SW480 (cell line): ENCODE measurements at places on chromosomes 13 and 19.

- peak; percentile 87 for DNase-seq
Observed at GRCh38 chr19:43780706-43781525, at the start of gene KCNN4. KCNN4 (minus strand) TSS chr19:43780973; CDS start chr19:43780861, 112 bp downstream.

- DNase-seq = no peak
Observed at GRCh38 chr13:63209330-63210017, 1793.8 kb upstream of the PCDH20 start.

DNA sequence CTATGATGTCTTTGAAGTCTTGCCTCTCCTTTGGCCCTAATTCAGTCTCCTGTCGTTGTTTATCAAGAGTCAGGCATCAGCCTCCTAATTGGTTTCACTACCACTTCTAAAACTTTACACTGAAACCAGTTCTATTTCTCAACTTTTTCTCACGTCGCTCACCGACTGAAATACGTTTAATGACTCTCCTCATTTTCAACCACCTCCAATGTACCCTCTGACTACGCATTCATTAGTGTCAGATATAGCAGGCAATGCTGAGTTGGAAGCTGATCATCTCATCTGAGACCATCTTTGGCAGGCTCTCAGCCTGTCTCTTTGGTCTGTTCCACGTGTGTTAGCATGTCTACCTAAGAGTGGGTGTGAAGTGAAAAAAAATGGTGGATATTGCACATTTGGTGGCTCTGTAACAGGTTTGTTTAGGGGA, 128.1 kb downstream of the KL start:
- no peak for DNase-seq

DNA sequence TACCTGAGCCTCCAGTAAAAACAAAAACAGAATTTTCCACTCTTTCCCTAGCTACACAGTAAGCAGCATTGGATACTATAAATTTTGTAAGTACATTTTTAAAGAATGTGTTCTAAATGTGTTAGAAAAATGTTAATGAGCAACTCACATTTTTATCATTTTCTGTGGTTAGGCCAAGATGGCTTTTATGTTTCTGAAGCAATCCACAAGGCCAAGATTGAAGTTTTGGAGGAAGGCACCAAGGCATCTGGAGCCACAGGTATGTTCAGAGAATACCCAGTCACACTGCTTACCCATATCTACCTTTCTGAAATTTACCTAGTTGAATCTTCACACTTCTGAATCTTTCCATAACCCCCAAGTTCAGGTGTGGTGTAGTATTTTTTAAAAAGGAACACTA, 21.6 kb downstream of the SERPINE3 start:
- DNase-seq = no peak

DNA sequence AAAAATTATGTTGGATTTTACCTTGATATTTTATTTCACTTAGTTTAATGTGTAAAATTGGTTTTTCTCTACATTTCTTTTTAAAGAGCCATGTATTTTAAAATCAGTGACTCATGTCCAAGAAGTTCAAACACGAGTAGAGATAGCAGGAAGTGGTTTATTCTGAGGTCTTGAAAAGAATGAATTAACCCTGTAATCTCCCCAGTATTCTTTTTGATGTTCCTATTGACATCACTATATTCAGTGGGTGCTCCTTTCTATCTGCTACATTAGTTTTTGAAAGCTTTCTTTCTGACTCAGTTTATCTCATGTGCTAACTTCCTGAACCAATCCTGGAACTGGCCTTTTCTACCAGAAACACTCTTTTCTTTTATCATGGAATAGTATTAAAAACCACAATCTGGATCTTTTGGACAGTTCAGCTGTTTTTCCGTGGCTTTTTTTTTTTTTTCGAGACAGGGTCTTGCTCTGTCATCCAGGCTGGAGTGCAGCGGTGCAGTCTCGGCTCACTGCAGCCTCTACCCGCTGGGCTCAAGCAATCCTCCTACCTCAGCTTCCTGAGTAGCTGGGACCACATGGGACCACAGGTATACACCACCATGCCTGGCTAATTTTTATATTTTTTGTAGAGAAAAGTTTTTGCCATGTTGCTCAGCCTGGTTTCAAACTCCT, 114.9 kb downstream of the PCCA start:
- peak; percentile 44 for DNase-seq

- no peak for DNase-seq
Observed at GRCh38 chr19:18992696-18993095, 40.6 kb downstream of the SUGP2 start.

GRCh38 chr13:27619728-27620376, 477 bp downstream of the LNX2 start:
- DNase-seq = peak; percentile 56

- DNase-seq = no peak
Observed at GRCh38 chr13:74825152-74825937, 656.6 kb downstream of the TBC1D4 start.

- peak; percentile 34 for DNase-seq
Observed at GRCh38 chr13:46392967-46393366, 5.9 kb upstream of the RUBCNL start.

- DNase-seq = no peak
Observed at GRCh38 chr13:20442798-20443381, 82.8 kb downstream of the CRYL1 start.

DNA sequence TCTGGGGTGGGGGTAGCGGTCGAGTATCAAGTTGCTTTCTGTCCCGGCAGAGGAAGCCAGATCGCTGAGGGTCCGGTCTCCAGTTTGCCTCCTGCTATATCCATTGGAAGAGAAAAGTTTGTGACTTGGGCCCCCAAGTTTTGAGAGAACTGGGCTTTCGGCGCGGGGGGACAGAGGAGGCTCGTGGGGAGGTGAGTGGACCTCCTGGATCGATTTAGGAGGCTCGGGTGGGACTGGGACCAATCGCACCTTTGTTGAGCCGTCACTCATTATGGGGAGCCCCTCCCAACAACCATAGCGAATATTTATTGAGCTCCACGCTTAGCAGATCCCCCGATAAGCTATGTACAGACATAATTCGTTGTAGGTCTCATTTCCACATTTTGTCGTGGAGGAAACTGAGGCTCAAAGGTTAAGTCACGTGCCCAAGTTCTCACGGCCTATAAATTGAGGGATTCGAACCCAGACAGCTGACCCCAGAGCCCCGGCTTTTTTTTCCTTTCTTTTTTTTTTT, 909 bp downstream of the RFXANK start:
- DNase-seq = no peak

- no peak for DNase-seq
Observed at GRCh38 chr13:76717092-76717491, 169.1 kb downstream of the KCTD12 start.

DNA sequence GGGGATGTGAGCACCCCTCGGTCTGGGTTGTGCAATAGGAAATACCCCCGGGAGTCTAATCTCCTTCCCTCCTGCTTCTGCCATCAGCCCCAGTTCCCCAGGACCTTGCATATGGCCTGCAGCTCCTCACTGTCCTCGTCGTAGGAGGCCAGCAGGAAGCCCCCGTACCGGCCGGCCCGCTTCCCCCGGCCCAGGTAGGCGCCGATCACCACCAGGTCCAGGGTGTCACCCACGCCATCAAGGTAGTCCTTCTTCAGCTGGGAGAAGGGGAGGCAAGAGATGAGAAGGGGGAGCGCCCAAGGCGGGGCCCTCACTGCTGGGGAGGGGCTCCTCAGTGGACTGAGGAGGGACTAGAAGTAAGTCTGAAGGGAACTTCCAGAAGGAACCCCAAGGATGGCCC, 10.4 kb upstream of the PLA2G4C start:
- no peak for DNase-seq

DNA sequence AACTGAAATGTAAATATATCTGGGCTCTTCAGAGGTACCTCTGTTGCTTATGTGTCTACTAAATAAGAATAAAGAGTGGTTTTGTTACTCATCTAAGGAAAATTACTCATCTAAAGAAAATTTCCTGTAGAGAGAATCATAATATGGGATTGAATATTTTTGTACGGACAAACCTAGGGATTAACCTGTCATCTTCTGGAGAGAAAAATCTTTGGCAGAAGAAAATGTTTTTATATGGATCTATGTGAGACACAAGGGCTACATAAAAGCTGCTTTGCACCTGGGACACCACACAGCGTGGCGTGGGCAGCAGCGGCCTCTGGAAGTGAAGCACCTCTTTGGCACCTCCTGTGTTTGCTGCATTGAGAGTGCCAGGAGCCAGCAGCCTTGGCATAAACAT, 242.9 kb upstream of the DACH1 start:
- no peak for DNase-seq

DNA sequence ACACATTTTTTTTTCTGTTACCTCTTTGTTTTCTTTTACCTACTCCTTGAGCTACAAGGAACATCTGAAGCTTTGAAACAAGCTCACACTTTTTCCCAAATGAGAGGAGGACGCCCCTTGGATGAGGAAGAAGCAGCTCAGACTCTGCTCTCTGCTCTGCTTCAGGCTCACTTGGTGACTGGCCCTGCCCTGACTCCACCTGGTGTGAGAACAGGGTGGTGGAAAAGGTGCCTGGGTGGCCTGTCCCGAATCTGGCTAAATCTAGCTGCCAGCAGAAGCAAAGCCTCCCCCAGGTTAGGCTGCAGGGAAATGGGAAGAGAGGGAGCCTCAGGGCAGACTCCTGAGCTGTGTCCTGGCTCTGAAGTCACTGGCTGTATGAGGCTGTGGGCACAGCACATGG, 68.0 kb upstream of the CEACAM8 start:
- no peak for DNase-seq

- DNase-seq = peak; percentile 43
Observed at GRCh38 chr13:31053091-31053490, 108.6 kb downstream of the HSPH1 start.

DNA sequence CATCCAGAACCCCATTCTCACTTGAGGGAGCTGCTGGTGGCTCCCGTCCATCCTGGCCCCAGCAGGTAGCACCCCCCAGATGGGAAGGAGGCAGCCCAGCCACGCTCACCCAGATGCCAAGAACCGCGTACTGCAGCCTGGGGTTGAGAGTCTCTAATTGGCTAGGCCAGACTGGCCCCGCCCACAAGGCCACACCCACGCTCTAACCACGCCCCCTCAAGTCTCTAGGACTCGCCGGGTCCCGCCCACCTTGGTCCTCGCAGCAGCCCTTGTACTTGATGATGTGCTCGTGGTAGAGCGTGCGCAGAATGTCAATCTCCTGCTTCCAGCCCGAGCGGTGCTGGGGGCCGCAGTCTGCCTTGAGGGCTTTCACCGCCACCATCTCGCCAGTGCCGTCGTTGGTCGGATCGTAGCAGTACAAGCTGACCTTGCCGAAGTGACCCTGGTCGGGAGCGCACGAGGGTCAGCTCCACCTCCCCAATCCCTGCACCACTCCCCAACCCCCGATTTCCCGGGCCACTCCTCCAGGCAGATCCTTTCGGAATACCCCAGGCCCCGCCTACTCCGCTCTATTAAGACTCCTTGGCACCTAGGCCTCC, 14.5 kb upstream of the ICAM3 start:
- no peak for DNase-seq

DNA sequence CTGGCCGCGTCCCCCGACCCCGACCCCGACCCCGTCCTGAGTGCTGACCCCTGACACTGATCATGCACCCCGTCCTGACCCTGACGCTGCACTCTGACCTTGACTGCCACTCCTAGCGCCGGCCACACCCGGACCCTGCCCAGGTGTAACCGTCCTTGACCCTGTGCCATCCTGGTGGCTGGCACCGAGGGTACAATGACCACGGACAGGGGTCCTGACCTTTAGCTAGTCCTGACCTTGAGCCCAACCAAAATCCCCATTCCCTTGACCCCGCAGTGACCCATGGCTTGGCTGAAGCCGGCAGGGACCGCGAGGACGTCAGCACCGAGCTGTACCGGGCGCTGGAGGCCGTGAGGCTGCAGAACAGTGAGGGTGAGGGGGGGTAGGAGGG, 25.9 kb downstream of the CLEC4M start:
- no peak for DNase-seq

DNA sequence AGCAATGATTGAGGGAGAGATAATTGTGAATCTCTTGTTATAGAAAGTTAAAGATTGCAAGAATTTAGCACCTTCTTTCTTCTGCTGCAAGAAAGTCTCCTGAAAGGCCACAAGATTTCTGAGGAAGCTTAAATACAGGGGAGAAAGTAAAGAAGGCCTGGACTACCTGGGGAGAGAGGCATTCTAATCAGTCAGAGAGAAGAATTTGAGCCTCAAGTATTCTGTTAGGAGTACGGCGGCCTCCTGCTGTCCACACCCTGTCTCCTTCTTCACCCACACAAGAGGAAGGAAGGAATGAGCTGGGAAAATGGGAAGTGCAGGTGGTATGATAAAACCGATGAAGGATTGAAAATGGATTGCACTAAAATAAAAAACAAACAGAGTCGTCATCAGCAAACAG, 474.7 kb downstream of the DIAPH3 start:
- DNase-seq = no peak

GRCh38 chr13:114149774-114150740, 17.6 kb upstream of the RASA3 start:
- DNase-seq = peak; percentile 57

DNA sequence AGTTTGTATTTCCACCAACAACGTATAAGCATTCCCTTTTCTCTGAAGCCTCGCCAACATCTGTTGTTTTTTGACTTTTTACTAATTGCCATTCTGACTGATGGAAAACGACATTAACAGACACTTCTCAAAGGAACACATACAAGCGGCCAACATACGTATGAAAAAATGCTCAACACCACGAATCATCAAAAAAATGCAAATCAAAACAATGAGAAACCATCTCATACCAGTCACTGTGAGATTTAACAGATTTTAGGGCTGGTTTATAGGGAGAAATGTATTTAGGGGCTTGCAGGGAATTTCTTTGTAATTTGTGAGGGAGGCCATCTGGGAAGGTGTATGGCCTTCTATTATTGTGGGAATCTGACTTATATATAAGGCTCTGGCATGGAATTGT, 2.8 kb upstream of the DZIP1 start:
- DNase-seq = no peak

GRCh38 chr19:16143399-16144215, at the start of gene HSH2D:
HSH2D (plus strand) TSS chr19:16143685; CDS start chr19:16148751, 5,066 bp downstream.
- DNase-seq = peak; percentile 53

GRCh38 chr19:52138278-52138982, 1.3 kb downstream of the ZNF616 start:
- peak; percentile 50 for DNase-seq

DNA sequence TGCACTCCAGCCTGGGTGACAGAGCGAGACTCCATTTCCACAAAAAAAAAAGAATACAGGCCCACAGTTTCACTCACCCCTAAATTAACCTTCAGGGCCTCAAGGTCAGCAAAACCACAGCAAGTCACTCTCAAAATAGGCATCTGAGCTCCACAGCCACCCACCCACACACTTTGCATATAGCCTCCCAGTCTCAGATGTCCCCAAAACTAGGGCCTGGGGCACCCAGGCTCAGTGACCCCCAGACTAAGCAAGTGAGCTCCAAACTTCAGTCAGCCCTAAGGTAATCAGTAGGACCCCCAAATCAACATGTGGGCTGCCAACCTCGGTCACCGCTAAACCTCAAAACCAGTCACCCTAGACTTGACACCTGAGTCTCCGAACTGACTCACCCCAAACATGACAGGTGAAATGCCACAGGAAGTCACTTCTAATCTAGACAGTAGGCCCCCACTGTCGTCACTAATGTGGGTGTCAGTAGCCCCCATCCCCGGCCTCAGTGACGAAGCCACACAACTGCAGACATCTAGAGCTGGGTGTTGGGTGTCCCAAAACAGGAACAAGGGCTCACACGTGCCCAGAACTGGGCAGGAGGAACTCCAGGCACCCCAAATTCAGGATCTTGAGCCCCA, 13.9 kb downstream of the RABAC1 start:
- DNase-seq = no peak
